NCI-H446 (cell line): ENCODE measurements at places on chromosomes 1 and 21.

GRCh38 chr1:151056149-151056548 is 3.3 kb downstream of the CDC42SE1 start:
- no peak for DNase-seq

DNA sequence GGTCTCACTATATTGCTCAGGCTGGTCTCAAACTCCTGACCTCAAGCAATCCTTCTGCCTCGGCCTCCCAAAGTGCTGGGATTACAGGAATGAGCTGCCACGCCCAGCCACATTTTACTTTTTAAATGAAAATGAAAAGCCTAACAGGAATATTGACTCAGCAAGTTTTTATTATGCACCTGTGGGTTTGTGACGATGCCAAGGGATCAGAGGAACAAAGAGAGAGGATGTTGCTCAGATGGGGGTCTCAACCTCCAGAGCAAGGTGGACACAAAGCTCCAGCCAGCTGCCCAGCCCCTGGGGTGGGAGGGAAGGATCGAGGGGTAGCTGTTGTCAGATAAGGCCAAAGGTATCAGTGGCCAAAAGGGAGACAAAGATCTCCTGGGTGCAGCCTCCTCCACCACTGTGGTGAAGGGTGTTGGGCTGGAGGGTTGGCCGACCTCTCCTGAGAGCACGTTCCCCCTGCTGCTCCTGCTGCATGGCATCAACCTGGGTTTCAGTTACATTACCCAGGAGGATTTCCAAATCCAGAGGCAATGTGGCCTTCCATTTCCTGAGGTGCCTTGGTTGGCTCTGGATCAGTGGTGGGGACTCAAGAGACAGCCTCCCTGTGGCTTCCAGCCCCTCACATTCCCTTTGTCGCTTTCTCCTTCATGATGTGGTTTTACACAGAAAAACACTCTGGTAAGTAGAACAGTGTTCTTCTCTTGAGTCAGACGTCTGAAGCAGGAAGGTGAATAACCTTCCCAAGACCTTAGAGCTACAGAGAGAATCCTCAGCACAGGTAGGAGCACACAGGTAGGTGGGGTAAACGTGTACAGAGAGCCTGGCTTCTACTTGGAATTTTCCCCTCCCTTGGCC is 34.2 kb downstream of the ZNF496 start:
- no peak for DNase-seq

- no peak for DNase-seq
Measured at GRCh38 chr21:36203603-36203889, 46.9 kb downstream of the DOP1B start.

DNA sequence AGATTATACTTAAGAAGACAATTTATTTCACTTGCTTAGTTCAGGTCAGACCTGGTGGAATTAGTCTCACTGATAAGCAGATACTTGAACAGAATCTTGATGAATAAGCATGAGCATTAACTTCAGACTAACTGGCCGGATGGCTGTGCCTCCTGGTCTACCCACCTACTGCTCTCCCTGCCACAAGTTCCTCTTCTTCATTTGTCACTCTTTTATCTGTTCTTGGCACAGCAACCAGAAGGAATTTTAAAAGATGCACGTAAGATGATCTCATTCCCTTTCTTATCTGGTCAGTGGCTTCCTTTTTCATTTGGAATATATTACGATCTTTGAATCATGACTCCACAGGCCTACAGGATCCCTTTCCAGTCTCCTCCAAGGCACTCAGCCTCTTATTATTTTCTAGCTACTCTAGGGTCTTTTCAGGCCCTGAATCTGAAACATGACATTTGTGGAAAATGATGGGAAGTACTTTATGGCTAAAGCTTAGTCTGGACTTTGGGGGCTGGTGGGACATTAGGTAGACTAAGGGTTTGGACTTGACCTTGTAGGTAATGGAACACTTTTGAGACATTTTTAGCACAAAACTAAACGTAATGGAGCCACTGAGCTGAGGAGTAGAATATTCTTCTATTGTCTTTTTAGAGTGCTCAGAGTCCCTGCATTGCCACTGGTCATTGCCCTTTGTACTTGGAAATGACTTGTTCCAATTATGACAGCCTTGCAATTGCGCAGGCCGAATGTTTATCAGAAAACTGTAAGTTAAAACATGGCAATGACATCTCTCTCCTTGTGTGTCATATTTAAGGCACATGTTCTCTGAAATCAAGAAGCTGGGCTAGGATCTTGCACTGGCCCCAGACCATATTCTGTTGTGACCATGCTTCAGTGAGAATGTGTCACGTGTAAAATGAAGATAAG is 16.0 kb downstream of the ST6GALNAC3 start:
- DNase-seq = no peak

GRCh38 chr1:152410028-152410427 is 4.0 kb downstream of the CRNN start:
- no peak for DNase-seq

- no peak for DNase-seq
Measured at GRCh38 chr1:3119725-3120124, 50.7 kb downstream of the PRDM16 start.

DNA sequence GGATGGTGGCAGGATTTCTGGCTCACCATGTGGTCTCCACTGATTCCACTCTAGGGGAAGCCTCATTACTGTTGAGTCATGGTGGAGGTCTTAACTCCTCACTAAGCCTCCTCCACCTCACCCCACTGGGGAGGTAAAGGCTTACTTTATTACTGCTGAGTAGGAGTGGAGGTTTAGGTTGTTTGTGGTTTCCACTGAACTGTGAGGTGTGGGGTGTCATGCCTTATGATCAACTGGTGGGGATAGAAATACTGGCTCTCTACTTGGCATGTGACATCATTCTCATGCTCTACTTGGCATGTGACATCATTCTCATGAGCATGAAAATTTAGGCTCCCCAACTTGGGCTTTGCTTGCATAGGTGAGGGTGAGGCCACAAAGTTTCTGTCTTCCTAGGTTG is 35.6 kb downstream of the COL6A1 start:
- DNase-seq = no peak

DNA sequence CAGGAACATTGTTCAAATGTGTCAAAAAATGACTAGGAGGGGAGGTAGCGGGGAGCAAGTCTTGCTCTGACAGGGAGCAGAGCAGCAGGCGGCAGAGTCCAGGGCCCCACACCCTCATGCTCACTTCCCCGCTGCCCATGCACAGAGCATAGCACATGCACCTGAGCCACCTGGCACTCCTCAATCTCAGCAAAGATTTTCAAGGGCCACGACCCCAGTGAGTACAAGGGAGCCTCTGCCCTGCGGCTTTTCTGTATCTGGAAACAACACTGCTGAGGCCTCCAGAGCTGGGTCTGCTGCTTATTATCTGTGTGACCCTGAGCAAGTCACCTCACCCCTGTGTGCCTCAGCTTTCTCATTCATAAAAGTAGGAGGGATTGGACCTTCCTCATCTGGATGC is 1.1 kb upstream of the GJB3 start:
- no peak for DNase-seq

- DNase-seq = no peak
Measured at GRCh38 chr1:65493802-65494201, 73.3 kb downstream of the LEPR start.

DNA sequence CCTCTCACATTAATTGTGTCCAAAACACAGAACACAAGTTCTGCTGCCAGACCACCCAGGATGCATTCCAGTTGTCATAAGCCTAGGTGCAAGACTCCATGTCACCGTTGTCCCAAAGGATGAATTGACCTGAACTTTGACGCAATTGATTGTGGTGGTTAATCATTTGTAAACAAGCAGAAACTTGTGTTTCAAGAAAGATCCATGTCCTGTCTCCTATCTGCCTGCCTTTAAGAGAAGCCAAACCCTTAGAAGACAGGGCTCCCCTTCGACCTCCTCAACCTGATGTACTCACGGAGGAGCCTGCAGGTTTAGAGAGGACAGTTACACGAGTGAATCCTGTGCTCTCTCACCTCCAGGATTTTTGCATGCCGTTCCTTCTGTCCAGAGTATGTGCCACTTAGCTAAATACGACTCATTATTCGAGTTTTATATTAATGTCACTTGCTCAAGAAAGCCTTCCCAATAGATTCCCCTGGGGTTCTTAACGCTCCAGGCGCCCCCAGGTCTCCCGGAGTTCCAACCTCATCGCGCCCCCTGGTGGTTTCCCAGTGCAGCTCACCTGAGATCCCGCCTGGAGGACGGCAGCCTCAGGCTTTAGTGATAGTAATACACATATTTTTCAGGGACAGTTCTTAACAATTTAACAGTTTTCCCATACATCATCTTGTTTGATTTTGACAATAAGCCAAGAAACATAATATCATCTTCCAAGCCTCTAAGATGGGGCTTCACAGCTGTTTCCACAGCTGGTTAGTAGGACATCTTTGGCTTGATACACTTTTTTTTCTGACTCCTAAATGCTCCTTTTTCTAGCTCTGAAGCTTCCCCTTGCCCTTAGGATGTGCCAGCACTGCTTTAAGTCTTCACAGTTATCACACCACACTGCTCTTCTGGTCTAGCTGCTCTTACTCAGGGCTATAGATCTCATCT is 2.4 kb upstream of the C8B start:
- DNase-seq = no peak

DNA sequence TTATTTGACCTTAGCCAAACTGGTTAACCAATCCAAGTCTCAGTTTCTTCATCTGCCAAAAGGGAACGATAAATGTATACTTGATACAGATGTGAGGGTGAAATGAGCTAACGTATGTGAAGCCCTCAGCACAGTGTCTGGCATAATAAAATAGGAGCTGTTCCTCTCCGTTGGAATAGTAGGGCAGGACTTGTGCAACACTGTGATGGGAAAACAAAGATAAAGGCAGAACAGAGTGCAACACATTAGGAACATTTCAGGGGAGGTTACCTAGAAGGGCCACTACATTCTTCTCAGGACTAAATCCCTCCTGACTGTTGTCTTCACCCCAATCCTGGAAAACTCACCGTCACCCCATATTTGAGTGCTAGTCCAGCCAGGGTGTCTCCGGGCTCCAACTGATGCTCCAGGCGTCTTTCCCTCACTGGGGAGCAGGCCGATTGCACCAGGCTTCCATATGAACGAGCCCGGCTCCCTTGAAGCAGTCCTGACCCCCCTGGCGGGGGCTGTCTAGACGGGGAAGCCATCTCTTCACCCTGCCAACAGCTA is 896 bp downstream of the LYSMD1 start:
- DNase-seq = no peak

DNA sequence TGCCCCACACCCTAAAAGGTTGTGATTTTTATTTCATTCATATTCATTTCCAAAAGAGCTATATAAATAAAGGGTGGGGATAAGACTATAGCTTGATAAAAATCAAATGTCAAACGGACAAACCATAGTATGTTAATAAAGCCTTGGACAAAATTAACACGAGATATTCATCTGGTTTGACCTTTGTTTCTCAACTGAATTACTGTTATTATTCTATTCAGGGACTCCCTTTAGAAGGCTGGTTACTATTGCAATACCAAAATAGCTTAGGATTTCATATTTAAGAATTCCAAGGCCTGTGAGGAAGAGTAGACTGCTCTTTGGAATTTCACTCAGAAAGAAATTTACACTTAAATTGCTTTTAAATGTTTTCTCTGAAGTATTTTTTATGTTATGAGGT is 10.2 kb upstream of the PALMD start:
- DNase-seq = no peak

DNA sequence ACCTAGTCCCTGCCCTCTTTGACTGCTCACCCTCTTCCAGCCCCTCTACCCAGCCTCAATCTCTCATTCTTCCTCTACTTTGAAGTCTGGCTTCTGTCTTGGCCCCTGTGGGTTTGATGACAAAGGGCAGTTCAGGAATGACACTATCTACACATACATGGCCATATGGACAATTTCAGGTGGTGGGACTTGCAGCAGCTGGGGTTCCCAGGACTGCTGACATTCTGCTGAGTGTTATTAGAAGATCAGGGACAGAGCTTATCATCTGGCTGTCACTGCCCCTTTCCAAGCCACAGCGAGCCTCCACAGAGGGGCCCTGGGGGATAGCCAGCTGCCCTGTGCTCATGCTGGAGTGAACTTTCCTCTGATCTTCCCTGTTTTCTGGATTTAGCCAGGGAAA is 97.4 kb upstream of the IPO9 start:
- no peak for DNase-seq

DNA sequence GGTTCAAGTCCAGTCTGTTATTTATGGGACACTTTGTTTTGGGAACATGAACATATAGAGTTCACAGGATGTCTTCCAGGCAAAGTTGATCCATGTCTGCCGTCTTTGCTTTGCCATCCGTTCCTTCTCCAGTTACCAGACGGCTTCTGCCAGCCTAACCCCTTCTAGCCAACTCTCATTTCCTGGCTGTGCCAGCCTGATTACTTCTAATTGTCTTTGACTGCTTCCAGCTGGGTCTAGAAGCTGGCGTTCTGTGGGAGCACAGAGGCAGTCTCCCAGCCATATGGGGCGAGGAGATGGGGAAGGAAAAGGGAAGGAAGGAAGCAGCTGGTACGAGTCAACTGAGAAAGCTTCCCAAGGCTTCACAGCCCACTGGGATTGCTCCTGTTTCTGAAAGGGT is 3.1 kb upstream of the HUNK start:
- peak; percentile 77 for DNase-seq

DNA sequence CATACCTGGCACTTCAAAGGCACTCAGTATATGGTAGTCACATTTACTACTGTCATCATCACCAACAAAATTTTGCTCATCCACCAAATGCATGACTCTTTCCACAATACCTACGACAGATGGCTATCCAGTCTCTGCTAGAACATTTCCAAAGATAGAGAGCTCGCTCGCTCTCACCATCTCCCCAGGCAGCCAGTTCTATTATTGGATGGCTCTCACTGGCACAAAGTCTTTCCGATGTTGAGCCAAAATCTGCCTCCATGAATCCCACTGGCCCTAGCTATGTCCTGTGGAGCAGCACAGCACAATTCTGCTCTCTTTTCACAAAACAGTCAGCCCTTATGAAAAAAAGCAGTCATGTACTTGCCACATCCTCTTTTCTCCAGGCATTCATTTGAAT is 102.1 kb downstream of the DAB1 start:
- peak; percentile 44 for DNase-seq

GRCh38 chr1:51946300-51946699 is 44.2 kb downstream of the RAB3B start:
- DNase-seq = no peak

DNA sequence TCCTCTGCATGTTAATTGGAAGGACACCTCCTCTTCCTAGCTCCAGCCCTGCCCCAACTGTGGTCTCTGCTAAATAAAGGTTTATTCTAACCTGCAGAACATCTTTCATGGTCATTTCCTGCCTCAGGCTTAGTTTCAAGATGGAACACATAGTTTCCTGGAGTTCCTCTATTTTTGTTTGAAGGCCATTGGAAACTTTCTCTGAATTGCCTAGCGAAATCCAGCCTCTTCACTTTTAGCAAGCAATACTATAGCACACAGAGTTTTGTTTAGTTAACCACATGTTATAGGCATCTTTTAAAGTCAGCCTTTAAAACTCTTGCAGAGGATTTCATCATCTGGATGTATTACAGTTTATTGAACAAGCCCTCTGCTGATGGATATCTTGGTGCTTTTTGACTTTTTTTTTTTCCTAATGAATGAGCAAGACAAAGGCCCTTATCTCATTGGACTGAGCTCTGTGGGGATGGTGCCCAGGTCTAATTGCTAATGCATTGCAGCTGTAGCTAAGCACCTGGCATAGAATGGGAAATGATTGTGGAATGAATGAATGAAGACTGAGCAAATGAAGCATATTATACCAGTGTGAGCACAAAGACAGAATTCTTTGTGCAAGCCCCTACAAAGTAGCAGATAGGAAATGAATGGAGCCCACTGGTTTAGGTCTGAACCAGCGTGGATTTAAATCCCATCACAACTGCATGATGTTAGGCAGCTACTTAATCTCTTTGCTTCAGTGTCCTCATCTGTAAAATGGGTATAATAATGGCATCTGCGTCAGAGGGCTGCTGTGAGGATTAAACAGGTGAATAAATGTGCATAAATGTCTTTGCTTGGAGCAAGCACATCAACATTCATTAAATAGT is 641 bp upstream of the CFAP107 start:
- DNase-seq = no peak
